ENCODE measurements at places on chromosomes 12 and 14.

GRCh38 chr12:88553941-88554658, 26.2 kb downstream of the KITLG start:
- DNase-seq, result no peak

GRCh38 chr12:50806176-50806575, 36.5 kb upstream of the TMPRSS12 start:
- DNase-seq, result no peak

- DNase-seq, result no peak
These were observed 14.4 kb downstream of the CLSTN3 start for GRCh38 chr12:7144414-7145120.

DNA sequence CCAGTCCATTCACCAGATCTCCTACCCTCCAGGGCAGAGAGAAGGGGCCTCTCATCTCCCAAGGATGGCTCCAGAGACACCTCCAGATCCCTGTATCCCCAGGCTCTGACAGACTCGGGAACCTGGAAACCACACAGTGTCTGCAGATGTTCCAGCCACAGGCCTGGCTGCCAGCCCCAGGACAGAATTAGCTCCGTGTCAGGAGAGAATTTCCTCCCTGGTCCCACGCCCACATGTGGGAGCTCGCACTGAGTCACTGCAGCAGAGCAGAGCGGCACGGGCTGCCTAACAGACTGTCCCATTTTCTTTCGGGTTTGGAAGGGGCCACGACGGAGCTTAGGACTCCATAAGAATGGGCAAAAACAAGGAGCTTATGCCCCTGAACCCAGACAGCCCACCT, 33.6 kb downstream of the CMKLR1 start:
- no peak for DNase-seq

GRCh38 chr12:111455448-111456320, 50.0 kb downstream of the SH2B3 start:
- DNase-seq, result no peak

GRCh38 chr12:55993230-55993853, 3.7 kb upstream of the SUOX start:
- DNase-seq, result no peak

DNA sequence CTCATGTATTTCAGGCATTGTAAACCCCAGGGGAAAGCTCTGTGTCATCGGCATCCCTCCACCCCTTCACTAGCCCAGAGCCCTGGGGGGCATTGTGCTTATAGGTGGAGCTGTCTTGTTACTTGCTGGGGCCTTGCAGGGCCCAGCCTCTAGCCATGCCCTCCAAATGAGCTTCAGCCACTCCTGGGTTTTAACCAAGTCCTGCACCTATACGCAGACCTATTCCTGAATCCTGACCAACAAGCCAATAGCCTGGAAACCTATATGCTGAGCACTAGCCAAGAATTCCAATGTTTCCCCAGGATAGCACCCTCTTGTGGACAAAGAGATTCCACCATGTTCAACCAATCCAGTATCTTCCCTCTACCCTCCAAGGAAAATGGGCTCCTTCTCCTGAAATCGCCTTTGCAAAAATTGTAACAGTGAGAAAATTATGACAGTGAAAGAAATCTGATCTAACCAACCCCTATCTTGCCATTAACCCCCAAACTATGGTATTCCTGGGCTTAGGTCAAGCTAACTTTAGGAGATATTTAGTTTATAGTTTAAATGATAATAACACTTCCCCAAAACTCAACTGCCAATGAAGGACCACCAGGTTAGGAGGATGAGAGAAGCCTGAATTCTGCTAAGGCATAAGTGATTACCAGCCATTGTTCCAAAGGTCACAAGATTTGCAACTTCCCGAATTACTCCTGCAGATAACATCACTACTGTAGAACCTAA, 55.5 kb downstream of the TTC7B start:
- no peak for DNase-seq

- no peak for DNase-seq
These were observed 47.3 kb downstream of the NUAK1 start for GRCh38 chr12:106091446-106091820.

GRCh38 chr12:47281667-47282171, 202.0 kb upstream of the AMIGO2 start:
- no peak for DNase-seq

GRCh38 chr12:2633176-2633824, 161.5 kb upstream of the FKBP4 start:
- no peak for DNase-seq

GRCh38 chr12:108712165-108712924, 19.0 kb downstream of the CORO1C start:
- DNase-seq, result no peak

DNA sequence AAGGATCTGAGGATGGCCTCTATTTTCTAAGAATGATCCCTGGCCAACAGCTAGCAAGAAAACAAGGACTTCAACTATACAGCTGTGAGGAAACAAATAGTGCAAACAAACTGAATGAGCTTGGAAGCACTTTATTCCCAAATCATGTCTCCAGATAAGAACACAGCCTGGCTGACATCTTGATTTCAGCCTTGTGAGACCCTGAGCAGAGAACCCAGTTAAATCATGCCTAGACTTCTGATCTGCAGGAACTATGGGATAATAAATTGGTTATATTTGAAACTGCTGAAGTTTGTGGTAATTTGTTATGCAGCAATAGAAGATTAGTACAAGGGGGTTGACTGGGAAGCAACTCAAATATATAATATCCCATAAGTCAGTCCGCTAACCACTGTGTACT, 183.9 kb upstream of the BMP4 start:
- DNase-seq, result no peak

GRCh38 chr12:99087278-99087677, 442.2 kb downstream of the APAF1 start:
- DNase-seq, result no peak

GRCh38 chr12:69254046-69254445, 14.7 kb downstream of the CPSF6 start:
- DNase-seq, result no peak

DNA sequence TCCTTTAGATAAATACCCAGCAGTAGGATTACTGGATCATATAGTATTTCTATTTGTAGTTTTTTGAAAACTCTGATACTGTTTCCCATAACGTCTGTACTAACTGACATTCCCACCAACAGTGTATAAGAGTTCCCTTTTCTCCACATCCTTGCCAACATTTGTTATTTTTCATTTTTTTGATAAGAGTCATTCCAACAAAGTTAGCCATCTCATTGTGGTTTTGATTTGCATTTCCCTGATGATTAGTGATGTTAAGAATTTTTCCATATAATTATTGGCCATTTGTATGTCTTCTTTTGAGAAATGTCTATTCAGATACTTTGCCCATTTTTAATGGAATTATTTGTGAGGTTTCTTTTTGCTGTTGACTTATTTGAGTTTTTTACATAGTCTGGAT, 486.0 kb downstream of the FLRT2 start:
- no peak for DNase-seq

DNA sequence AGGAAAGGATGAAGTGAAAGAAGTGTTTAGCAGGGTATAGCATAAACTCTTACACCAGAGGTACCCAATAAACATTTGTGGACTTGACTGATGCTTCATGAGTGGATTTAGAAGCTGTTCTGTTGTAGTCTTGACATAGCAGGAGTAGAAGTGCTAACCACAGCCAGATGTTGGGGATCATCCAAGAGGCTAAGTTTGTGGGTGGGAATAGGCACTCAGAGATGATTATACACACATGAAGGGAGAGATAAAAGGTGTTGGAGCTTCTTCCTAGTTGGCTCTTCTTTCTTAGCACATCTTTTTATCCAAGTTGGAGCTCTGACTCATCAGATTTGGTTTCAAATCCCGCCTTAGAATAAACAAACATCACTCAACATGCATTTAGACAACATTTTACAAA, 166.7 kb upstream of the E2F7 start:
- no peak for DNase-seq

GRCh38 chr14:92487513-92488133, 26.0 kb upstream of the RIN3 start:
- DNase-seq, result no peak

GRCh38 chr12:124917841-124918621, 3.6 kb upstream of the UBC start:
- no peak for DNase-seq

DNA sequence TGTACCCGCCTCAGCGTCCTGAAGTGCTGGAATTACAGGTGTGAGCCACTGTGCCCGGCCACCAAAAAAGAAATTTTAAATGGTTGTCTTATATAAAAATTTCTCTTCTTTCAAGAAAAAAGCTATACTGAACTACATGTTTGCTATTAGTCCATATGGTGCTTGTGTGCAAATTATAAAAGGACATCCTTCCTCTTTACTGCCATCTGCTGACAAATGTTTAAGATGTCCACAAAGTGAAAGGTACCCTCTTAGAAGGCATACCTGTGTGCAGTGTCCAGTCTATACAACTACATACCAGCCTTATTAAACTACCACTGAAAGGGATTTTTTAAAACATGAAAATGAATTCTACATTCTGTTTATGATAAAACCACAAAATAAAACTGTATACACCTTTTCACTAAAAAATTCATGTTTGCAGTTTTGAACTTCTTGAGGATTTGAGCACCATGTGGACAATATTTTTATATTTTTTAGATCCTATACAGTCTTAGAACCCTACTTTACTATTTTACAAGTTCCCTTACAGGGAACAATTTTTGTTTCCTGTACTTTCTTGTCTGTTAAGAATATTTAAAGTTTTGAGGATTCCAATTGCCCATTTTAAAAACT, 32.8 kb upstream of the TOMM20L start:
- DNase-seq, result no peak

DNA sequence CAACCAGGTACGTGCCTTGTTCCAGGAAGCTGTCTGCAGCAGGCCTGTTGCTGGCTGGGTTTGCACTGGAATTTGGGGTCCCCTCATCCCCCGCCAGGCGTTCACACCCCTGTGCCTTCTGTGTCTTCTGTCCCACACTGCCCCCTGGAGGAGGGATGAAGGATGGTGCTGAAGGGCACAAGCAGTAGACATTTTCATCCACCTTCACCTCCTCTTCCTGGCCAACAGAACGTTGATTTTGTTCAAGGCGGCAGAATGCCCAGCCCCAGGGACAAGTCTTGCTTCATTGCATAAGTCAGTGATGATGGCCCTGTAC, 122.1 kb downstream of the CALM1 start:
- no peak for DNase-seq

DNA sequence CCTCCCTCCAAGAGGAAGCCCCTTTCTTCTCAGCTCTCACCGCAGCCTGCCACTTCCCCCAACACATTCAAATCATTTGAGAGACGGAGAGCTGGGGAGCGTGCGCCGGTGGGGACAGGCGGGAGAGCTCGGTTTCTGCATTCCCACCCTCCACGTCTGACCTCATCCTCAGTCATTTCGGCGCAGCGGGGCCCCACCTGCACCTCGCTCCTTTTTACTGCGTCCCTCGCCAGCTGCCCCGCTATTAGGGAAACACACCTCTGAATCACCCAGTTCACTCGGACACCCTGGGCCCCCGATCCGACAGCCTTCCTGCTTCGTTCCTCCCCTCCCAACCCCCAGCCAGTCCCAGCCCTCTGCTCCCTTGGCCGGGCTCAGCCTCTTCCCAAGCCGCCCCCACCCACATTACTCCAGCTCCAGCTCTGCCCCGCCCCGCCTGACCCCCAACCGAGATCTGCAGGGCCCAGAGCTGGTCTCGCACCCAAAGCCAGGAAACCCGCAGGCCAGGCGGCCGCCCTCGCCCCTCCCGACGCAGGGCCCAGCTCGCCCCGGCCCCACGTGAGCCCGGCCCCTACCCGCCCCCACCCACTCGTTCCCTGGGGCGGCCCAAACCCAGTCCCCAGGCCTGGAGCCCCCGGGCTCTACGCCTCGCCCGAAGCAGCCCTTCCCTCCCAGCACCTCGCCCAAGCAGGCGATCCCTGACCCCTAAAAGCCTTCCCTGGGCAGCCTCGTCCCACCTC, 783 bp downstream of the CORO1C start:
- DNase-seq, result peak; percentile 24

- DNase-seq, result no peak
These were observed 44.6 kb downstream of the MAX start for GRCh38 chr14:65057695-65058094.
